ENCODE measurements at places on chromosomes 6 and 20.

GRCh38 chr6:107237992-107238660 is 122.8 kb upstream of the BEND3 start:
- DNase-seq, result no peak

DNA sequence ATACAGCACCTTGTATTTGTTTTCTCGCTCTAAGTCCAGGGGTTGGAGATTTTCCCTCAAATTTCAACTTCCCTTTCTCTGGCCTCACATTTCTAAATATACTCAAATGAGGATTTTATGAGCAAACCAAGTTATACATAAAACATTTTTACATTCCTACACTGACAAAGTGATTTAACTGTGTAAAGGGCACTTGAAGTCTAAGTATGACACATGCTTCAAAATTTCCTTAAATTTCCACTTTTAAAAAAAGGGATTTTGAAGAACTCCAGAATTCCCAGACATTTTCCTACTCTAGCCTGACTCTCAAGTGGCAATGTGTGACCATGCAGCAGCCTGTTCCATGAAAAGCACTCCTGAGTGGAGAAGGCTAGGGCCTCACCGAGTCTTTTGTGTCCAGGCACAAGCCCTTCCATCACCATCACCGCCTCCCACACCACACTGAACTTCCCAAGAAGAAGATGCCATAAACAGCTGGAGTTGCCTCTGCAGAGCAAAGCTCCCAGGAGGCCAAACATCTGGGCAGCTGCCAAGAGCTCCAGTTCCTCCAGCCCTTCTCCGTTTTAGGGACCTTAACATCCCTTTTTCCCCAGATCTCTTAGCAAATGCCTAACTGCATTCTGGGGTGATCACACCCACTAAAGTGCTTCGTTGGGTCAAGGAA is 68.9 kb downstream of the NCR2 start:
- DNase-seq, result no peak

GRCh38 chr6:31490115-31490873 is 7.7 kb upstream of the MICB start:
- no peak for DNase-seq

- peak; percentile 89 for DNase-seq
Measured at GRCh38 chr6:31203345-31203979, 33.0 kb upstream of the POU5F1 start.

- no peak for DNase-seq
Measured at GRCh38 chr6:85343428-85343827, 106.5 kb upstream of the NT5E start.

DNA sequence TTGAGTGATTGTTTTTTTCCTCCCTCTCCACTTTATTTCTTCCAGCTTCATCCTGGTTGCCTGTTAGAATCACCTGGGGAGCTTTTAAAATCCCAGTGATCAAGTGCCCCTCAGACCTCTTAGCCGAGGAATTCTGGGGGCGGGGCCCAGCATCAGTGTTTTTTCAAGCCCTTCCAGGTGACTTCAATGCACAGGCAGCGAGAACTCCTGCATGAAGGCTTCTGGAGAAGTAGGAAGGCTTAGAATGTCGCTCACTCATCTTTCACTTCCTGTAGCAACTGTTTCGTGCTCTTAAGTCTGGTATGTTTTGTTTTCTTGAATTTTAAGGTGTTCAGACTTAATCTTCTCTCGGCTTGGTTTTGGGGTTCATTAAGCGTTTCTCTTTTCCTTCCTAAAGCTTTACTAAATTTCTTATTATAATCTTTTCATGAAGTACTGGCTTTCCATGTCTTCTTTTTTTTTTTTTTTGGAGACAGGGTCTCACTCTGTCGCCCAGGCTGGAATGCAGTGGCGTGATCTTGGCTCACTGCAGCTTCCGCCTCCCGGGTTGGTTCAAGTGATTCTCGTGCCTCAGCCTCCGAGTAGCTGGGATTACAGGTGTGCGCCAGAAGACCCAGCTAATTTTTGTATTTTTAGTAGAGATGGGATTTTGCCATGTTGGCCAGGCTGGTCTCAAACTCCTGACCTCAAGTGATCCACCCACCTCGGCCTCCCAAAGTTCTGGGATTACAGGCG is 30.9 kb upstream of the TULP1 start:
- DNase-seq, result no peak

DNA sequence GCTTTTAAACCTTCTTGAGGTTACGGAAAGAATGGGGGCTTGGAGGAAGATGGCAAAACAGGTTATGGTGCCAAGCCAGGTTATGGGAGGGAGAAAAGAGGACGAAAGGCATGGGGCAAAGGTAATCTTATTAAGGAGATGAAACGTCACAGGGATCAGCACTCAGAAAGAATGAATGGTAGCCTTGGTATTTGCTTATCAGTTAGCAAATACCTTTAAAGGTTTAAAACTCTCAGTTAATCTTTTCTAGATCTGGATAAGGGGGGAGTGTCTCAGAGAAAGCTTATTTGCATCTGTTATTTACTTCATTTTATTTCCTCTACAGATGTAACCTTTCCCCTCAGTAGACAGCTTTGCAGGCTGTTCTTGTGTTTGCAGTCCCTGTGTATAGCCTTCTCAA is 55.5 kb upstream of the EEF1E1 start:
- DNase-seq, result no peak

- DNase-seq, result no peak
Measured at GRCh38 chr6:134455319-134455718, 137.4 kb upstream of the SGK1 start.

DNA sequence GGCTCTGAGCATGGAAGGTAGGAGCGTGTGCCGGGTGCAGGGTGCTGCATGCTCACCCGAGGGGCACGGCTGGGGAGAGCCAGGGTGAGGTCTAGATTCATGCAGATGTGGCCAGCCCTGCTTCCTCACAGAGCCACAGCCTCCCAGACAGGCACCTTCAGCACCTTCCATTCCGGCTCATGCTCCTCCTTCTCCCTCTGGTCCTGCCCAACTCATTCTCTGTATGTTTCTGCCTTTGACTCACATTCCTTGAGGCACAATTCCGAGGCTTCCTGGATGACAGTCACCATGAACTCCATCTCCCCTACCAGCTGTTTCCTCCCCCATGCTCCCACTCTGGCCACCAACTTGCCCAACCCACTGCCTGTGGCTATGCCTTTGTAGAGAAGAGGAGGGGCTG is 35.4 kb downstream of the DACT2 start:
- no peak for DNase-seq

DNA sequence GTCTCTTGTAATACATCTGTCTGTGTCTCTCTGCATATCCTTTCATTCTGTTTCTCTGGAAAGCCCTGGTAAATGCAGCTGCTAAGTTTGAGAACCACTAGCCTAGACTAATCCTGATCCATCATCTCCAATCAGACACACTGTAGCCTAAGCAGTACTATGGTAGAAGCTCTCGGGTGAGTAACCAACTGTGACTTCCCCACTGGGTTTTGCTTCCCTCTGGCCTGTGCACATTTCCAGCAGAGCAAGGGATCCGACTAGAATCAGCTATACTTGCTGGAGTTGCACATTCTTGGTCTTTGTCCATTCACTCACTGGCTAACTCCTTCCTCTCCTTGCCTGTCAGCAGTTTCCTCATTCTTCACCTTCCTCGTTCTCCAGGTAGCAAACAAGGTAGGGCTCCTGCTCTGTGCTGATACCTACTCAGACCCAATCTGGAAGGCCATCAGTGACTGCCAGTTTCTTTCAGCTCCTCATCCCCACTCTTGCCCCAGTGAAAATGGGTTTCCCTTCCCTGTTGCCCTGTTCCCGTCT is 184.2 kb downstream of the PLCB4 start:
- no peak for DNase-seq

DNA sequence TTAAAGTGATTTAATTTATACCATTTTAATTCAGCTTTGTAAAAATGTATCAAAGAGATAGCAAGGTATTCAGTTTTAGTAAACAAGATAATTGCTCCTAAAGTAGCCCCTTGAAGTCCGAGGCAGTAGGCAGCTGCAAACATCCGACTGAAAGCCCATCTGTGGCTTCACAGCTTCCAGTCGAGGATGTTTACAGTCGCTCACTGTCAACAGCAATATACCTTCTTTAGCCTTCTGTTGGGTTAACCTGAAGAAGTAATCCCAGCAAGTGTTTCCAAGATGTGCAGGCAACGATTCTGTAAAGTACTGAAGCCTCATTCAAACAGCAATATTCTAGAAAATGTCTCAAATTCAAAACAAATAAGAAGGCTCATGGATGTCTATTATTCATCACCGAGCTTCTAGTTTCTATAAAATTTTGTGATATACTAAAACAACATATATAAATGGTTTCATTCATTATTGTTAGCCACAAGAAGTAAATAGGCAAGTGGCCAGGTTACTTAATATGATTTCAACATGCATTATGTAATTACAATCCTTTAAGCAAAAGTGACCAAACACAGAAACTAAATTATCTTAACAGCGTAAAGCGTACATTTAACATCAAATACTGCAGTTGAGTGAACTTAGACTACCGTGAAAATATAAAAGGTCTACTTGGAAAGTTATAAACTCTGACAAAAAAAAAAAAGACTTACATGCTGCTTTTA is 115.0 kb downstream of the OGFRL1 start:
- DNase-seq, result no peak

- DNase-seq, result no peak
Measured at GRCh38 chr20:61850926-61851900, 214.5 kb downstream of the TAF4 start.

GRCh38 chr6:45710304-45710821 is 305.3 kb downstream of the CLIC5 start:
- no peak for DNase-seq

DNA sequence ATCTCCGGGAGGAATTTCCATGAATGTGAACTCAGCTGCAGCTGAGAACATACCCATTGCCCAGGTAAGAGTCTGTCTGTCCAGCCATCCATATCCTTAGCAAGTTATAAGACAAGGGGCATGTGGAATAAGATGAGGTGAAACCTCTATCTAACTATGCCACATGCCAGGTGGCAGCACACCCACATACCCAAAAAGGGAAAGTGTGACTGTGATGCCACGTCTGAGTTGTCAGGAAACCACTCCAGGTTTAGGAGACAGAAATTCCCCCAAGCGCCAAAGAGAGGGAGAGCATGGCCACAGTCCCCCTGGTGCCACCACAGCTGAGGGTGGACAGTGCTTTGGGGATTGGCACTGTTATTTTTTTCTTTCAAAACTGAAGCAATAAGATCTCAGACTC is 36.7 kb downstream of the SYNDIG1 start:
- no peak for DNase-seq

DNA sequence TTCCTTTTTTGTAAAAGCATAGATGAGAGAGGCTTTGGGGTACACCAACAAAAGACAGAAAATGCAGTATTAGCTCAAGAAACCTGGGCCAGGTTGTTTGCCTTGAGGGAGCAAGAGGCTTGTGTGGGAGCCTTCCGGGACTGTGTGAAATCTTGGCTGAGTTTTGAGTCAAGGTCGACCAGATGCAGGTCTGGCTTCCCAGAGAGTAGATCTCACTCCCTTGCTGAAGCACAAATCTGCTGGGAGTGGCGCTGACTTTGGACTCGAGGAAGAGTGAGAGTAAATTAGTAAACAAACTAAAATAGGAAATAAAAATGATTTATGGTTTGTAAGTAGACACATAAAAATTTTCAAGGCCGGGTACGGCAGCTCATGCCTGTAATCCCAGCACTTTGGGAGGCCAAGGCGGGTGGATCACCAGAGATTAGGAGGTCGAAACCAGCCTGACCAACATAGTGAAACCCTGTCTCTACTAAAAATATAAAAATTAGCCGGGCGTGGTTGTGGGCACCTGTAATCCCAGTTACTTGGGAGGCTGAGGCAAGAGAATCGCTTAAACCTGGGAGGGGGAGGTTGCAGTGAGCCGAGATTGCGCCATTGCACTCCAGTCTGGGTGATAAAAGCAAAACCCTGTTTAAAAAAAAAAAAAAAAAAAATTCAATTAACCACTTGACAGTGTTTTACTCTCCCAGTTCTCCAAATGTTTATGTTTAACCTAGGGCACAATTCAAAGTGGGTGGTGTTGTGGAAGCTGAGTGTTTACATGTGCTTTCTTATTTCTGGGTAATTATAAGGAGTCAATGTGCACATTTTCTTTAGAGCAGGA is 27.7 kb upstream of the EDN1 start:
- DNase-seq, result no peak

DNA sequence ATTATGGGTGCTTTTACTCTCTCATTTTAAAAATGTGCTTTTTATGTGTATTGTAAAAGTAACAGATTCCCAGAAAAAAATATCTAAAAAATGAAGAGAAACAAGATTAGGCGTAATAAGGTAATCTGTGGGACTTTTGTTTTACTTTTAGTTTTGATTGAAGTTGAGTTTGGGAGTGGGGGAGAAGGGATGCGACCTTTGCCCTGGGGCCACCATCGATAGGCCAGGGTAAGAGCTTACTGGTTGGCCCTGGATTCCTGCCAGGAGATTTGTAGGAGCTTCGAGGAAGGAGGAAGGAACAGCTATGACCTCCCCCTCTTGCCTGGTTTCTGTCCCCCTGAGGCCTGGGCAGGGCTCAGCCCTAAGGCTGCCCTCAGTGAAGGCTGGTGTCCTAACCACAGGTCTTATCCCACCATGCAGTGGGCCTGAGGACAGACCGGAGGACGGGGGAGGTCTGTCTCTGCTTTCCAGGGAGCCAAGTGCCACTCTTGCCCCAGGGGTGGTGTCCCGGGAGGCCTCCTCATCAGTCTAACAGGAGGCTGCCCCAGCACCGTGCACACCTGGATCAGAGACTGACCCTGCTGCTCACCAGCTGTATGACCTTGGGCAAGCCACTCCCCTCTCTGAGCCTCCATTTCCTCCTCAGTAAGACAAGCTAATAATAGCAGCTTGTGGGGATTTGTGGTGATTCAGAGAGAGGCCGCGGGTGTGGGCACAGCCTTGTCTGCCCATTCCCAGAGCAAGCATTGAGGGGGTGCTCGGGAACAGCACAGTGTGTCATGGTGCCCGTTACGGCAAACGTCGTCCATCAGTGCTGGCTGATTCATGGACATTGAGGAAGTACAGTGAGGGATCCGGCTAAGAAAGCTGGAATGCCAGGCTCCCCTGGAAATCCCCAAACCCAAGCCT is 21.2 kb downstream of the TGM2 start:
- DNase-seq, result no peak

DNA sequence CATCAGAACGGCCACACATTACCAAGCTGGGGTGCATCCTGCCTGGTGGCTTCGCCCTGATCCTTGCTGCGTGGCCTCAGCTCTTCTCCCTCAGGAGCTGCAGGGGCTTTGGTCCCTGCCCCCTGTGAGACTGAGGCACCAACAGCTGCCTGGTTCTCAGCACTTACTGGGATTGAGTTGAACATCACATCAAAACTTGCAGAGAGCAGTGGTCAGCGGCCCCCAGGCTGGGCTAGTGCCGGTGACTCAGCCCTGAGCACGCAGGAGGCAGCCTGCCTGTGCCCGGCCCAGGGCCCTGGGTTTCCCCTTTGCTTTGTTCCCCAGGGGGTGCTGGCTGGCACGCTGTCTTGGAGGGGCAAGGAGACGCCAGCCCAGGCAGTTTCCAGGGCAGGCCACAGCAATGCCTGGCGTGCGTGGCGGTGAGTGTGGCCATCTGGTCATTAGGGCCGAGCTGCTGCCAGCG is 63.3 kb downstream of the DLL1 start:
- DNase-seq, result no peak
